H1 (cell line): ENCODE measurements at places on chromosomes 11 and 22.

DNA sequence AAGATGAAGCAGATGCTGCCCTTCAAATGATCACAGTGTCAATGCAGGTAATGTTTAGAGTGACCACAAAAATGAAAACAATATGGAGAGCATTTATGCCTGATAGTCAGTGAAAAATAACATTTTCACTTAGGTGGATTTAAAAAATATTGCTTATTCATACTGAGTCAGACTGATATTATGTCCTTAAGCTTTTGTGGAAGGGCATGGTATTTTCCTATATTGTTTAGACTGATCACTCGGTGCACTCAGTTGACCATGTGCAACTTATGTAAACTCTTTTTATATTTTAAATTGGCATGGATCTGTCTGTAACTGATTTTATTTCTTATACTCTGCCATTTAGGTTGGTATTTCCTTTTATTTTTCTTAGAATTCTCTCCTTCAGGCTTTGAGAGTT lies 106.6 kb downstream of the DYNC2H1 start:
- DNase-seq = no peak

GRCh38 chr11:111718436-111718835 lies 47.8 kb downstream of the PPP2R1B start:
- no peak for DNase-seq

DNA sequence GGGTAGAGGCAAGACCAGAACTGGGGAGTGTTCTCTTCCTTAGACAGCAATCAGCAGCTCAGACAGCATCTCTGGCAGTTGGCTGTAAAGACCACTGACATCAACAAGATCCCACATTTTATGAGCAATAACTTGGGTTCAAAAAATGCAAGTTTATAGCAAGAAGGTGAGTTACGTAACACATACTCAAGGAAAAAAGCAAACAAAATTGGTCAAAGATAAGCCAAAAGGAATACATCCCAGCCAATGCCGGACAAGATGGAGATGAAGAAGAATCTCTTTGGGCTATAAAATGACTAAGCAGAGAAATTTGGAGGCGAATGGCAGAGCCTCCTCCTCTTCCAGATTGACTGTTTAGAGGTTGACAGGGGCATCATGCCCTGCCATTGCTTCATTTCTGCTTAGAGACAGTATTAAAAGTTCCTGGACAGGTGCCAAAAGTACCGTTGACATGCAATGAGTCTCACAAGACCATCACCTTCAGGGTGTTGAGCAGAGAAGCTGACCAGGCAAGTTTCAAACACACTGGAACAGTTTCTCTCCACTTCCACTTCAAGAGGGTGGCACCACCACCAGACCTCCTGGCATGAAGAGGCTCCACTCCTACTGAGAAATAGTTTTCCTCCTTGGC lies 55.9 kb downstream of the ENDOD1 start:
- no peak for DNase-seq

- DNase-seq = no peak
These were observed 9.0 kb downstream of the KCNQ1OT1 start for GRCh38 chr11:2690596-2691354.

DNA sequence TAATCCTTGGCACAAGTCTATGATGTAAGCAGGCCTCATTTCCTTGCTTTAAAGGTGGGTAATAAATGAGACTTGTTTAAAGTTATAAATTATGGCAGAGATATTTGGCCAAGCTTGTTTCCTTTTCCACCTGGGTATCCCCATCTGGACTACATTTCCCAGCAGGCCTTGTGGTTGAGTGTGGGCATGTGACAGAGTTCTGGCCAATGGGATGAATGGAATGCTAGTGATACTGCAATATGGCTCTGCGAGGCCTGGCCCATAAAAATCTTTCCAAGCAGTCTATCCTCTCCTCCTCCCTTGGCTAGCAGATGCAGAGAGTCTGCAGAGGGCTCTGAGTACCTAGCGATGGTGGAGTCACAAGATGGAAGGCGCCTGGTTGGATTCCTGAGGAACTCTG lies 102.5 kb downstream of the TIMP3 start:
- no peak for DNase-seq

DNA sequence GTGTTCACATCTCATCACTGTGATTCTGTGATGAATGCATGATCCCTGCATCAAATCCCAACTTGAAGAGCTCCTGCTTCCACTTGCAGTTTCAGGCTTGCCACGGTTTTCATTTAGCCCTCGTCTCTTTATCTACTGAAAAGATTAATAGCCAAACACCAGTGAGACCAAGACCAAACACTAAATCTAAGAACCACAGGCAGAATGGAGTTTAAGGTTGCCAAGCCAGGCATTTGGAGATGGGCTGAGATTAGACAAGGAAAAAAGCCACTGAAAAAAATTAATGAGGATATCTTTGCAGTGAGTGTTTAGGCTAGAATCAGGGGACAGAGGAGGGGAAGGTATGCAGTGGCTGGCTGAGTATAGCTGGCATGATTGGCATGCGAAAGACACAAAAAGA lies 227.2 kb upstream of the BLID start:
- DNase-seq = no peak

DNA sequence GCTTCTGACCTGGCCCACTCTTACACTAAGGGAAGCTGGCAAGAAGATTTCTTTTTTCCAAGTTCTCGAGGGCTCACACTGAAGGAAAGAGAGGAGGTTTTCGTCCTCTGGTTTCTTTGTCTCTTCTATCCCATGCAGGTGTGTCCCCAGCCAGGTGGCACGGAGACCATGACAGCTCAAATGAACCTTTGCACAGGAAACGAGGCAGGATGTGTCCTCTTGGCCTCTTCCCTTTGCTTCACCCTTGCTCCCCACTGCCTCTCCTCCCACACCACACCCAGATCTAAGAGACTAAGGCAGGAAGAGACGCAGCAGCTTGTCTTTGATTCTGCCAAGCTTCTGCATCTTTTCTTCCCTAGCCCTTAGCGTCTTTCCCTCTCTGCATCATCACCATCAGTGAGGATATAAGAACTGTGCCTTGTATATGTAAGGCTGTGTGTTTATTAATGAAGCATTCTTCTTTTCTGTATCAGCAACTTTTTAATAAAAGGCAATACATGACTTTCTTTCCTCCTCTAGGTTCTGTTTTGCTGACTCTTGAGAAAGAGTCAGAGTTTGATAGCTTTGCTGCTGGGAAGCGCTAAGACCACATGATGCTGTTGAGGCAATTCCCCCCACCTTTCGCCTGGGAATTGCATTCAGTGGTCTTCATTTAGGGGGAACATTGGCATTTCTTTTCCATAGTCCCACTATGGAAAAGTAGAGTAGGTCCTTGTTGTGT lies 56.0 kb upstream of the PARVA start:
- no peak for DNase-seq

DNA sequence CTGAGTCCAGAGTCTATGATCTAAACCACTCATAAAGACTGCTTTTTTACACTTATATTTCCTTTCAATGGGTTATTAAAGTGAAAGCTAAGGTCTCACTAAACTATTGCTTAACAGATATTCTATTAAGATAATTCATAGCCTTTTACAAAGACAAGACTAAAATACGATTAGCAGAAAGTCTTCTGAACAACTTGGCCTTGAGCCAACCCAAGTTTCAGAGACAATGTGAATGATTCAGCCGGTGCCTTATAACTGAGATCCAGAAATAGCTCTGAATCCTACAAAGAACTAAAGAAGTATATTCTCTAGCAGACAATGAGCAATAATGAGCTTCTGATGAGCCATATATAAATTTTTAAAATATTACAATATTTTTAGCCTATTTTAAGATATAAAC lies 41.5 kb upstream of the CARD18 start:
- DNase-seq = no peak

GRCh38 chr11:11545285-11546275 lies 76.2 kb downstream of the GALNT18 start:
- DNase-seq = no peak

DNA sequence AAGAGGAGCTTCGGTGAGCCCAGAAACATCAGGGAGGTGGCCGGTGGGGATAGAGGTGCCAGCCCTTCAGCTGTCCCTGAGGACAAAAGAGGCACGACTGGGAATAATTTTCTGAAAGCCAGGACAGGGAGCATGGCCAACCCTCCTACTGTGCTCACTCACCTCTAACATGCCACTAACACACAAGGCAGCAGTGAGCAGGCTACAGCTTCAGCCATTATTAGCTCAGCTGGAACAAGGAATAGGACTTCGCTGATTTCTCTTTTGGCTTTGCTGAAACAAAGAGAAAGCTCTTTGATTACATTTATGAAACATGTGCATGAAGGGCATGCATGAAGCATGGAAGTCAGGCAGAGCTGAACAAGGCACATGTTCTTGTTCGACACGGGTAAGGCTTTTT lies 12.1 kb upstream of the OR10A5 start:
- DNase-seq = no peak

GRCh38 chr22:49853981-49854831 lies 562 bp downstream of the ZBED4 start:
- peak; percentile 54 for DNase-seq
